NCI-H1105 treated with DMSO at 0.1 percent for 48 hours (cell line): ENCODE measurements at places on chromosomes 1 and 21.

DNA sequence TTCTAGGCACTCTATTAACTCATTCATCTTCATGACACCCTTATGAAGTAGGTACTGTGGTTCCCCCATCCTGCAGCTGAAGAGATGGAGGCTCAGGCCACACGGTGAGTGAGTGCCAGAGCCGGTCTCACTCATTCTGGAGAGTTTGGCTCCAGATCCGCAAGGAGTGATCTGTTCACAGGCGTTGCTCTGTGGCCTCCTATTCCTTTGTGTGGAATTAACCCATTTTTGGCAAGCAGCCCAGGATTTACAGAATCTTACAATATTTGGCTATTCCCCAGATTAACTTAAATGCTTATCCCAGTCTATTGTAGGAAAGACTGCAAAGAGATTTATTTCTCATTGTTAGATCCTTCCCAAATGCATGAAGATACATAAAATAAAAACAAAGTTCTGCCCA is 29.6 kb downstream of the KIAA0040 start:
- peak; percentile 9 for DNase-seq

DNA sequence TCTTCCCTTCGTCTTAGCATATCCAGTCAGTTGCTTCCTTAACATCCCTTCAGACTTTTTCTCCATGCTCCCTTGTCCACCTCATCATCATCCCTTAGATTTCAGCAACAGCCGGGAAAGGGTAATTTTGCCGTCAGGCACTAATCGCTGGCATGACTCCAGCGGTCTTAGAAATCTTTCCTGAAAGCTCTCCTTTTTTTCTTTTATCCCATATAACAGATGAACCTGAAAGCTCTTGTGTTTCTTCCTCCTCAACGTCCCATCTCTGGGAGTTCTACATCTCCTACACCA is 10.4 kb upstream of the BOLA1 start:
- no peak for DNase-seq

- DNase-seq, result peak; percentile 40
These were observed 52.7 kb upstream of the DIRAS3 start for GRCh38 chr1:68103011-68103545.

- no peak for DNase-seq
These were observed 20.8 kb upstream of the PTPRF start for GRCh38 chr1:43509740-43510375.

GRCh38 chr1:163439471-163439870 is 117.7 kb downstream of the NUF2 start:
- DNase-seq, result no peak

GRCh38 chr1:169348383-169349036 is 19.1 kb downstream of the NME7 start:
- peak; percentile 71 for DNase-seq

DNA sequence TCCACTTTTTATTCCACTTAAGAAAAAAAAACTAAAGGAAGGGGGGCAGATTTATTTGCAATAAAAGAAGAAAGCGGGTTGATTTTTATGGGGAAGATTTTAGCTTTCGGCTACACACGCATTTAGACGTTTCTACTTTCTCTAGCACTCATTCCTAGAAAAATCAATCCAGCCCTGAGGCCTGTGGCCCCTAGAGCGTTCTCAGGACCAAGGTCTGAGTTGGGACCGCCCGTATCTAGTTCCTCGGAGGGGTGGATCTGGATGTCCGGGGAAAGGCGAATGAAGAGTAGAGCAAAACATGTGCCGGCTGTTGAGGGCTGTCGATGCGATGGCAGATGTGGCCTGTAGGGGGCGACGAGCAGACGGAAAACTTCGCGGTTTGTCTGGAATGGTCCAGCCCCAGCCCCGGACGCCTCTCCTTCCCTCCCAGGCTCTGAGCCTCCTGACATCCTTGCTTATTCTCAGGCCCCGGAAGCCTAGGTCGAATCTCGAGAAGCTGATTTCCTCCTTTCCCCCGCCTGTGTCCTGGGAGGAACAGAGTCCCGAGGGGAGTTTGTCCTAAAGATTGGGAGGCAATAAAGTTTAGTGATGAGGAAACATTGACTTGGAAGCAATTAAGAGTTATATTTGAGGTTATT is 5.2 kb downstream of the FOXD3 start:
- peak; percentile 14 for DNase-seq

DNA sequence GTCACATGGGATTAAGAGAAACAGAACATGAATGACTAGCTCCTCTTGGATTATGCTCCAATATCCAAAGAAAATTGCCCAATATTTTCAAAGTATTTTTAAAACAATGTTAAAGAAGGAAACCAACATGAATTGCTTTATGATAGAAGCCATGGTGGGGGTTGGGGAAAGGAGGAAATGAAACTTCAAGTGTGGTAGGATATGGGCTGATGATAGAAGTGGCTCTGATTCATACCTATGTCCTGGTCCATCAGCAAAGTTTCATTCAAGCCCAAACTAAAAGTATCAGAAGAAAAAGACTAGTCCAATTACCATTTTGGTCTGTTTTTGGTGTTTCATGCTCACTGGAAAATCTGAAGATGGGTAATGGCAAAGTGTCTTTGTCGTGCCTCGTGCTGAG is 104.2 kb upstream of the PROX1 start:
- DNase-seq, result no peak

DNA sequence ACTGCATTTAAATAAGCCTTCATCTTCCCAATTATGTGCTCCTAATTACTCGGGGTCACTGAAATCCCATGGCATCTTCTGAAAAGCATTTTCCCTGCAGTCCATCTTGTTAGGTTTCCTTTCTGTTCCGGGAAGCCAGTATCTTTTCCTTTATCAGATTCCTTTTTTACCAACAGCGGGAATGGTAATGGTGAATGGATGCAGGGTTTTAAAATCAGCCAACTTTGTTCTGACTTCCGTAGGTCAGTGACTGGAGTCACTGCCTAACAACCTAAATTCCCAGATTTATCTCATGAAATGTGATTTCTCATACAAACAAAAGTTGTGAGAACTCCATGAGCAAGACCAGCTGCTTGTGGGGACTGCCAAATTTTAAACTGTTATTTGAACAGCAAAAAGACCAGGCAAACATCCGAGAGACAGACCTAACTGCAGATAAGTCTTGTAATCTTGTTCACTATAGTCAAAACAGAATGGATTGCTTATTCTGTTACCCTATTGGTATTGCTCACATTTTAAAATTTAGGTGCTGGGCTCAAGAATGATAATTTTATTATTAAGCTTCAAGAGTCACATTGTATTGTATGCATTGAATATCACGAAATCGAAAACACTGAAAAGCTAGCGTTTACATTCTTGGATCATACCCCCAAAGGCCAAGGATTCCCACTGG is 1.2 kb upstream of the RWDD3 start:
- no peak for DNase-seq

DNA sequence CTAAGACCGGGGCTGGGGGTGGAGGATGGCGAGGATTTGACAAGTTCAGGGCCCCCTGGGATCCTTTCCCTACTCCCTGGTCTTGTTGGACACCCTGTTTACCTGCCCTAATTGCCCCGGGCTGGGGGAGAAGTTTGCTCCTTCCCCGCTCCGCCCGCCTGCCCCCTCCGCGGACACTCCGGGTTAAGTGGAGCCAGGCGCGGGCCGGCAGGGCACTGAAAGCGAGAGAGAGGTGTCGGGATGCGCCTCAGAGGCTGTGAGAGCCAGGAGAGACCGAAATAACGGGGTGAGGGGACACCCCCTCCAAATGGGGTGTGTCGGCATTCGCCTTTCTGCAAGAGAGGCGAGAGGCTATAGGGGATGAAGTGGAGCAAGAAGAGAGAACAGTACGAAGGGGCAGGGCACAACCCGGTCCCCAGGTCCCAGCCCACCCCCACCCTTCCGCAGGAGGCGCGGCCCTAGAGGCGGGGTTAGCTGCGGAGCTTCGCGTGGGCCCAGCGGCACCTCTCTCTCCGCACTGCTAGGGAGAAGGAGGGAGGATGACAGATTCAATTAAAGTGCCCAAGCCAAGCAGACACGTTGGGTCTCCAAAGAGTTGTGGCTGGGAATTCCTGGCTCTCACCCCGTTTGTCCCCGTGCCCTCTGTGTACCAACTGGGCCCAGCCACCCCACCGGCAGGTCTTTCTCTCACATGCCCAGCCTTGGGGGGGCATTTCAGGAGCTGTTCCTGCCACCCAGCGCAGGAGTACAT is 3.8 kb downstream of the EFNA3 start:
- DNase-seq, result peak; percentile 19

DNA sequence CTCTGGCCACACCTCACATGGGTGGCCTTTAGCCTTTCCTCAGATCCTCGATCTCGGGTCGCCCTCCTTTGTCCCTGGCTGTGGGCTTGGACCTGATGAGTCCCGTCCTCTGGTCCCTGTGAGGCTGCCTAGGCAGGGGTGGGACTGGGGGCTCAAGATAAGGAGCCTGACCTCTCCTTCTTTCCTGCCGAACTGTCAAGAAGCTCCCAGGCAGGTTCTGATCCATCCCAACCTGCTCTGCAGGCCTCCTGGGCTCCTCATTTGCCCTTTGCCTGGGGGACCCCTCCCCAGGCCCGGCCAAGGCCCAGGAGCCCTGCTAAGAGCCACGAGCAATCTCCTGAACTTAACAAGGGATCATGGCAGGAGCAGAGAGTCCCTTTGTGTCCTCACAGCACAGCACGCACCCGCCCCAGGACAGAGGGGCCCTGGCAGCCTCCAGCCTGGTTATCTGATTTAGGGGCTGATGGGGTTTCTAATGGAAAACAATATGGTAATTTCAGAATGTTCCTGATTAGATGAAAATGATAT is 82.4 kb upstream of the POU3F1 start:
- DNase-seq, result no peak

- no peak for DNase-seq
These were observed 4.0 kb downstream of the LRRC53 start for GRCh38 chr1:74508449-74508848.

DNA sequence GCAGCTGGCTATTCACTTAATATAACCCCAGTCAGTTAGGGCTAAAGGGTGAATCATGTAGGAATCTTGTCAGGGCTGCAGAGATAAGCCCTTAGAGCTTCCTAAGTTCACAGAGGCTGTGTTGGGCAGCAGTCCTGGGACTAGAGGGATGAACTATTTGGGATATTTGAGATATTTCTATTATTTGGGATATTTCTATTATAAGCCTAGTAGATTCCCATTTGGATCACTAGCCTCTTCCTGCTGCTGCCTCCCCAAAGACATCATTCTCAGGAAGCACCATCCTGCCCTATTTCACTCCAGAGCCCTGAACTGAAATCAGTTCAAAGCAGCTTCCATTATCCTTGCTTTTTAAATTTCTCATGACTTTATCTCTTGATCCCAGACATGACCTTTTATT is 501.3 kb downstream of the NUF2 start:
- no peak for DNase-seq

DNA sequence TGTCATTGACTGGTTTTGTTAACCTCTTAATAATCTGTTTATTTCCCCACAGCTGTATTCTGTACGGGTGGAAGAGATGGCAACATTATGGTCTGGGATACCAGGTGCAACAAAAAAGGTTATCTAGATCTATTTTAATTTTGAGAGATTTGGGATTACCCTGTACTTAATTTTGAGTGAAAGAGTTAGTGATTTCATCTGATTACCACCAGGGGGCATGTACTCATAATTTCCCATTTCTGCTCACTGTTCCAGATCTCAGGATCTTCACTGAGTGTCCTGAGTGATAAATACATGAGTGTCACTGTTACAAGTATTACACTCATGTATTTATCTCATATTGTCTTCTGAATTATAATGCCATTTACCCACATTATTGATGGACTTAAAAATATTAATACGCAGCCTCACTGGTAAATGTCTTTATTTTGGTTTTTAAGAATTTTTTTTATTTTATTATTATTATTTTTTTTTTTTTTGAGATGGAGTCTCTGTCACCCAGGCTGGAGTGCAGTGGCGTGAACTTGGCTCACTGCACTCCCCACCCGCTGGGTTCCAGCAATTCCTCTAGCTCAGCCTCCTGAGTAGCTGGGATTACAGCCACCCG is 27.4 kb downstream of the DTL start:
- DNase-seq, result peak; percentile 65

GRCh38 chr1:102099916-102100315 is 103.2 kb upstream of the OLFM3 start:
- no peak for DNase-seq

DNA sequence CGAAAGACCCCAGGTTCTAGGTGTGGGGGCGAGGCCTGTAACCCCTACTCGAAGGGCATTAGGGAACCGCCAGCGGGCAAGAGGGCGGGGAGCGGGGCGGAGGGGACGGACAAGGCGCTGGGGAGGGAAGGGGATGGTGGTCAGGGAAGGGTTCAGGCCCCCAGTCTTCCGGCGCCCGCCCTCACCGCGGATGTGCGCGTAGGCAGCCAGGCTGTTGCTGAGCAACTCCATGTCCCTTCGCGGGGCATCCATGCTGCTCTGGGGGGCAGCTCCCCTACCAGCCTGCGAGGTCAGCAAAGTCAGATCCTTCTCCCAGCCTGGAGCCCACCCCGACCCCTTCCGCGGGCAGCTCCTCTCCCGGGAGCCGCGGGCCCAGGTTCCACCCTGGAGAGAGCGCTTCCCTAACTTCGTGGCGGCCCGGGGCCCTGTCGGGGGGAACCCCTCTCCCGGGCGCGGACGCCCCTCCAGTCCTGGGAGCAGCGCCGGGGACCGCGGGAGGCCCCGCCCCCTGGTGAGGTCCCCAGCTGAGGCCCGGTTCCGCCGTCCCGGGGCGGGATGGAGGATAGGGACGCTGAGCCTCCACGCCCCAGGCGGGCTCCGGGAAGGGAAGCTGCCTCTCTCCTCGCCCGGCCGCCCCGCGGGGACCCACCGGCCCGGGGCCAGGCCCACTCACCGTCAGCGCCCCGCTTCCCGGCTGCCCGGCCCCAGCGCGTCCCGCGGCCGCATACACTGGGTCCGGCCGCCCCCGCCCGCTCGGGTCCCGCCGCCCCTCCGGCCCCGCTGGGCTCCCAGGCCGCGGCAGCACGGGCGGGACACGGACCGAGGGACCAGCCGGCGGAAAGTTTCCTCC is 434 bp downstream of the EVA1B start:
- no peak for DNase-seq

GRCh38 chr1:186022184-186022583 is 288.0 kb downstream of the HMCN1 start:
- DNase-seq, result no peak

- DNase-seq, result no peak
These were observed 50.7 kb downstream of the YARS1 start for GRCh38 chr1:32766328-32766972.

DNA sequence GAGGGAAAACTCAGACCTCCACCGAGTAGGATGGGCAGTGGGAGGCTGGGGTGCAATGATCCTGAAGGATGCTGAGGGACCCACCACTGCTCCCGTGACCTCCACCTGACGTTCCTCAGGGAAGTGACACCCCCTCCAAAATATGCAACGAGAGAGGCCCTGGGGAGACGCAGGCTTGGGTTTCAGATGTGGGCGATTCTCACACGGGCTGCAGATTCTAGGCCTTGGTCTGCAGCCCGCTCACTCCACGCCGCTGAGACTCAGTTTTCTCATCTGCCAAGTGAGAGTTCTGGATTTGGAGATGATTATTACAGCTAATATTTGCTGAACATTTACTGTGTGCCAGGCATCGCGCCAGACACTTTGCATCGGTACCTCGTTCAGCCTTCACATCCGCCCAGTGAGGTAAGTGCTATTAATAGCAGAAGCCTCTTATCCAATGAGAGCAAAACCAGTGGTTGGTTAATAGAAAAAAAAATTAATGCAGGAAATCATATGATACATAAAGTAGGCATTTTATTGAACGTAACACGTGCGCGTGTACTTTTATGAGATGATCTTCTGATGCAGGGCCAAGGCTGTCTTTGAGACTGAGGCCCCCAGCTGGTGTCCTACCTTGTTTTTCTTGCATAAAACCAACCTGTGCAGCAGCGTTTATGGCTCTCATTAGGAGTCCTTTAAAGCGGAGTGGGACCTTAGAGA is 102.0 kb upstream of the RUNX3 start:
- peak; percentile 71 for DNase-seq

- no peak for DNase-seq
These were observed 6.1 kb upstream of the IGFN1 start for GRCh38 chr1:201184307-201185122.
